ENCODE measurements at places on chromosomes 12 and 14.

- DNase-seq: no peak
Measured at GRCh38 chr12:27936196-27936595, 36.3 kb downstream of the PTHLH start.

DNA sequence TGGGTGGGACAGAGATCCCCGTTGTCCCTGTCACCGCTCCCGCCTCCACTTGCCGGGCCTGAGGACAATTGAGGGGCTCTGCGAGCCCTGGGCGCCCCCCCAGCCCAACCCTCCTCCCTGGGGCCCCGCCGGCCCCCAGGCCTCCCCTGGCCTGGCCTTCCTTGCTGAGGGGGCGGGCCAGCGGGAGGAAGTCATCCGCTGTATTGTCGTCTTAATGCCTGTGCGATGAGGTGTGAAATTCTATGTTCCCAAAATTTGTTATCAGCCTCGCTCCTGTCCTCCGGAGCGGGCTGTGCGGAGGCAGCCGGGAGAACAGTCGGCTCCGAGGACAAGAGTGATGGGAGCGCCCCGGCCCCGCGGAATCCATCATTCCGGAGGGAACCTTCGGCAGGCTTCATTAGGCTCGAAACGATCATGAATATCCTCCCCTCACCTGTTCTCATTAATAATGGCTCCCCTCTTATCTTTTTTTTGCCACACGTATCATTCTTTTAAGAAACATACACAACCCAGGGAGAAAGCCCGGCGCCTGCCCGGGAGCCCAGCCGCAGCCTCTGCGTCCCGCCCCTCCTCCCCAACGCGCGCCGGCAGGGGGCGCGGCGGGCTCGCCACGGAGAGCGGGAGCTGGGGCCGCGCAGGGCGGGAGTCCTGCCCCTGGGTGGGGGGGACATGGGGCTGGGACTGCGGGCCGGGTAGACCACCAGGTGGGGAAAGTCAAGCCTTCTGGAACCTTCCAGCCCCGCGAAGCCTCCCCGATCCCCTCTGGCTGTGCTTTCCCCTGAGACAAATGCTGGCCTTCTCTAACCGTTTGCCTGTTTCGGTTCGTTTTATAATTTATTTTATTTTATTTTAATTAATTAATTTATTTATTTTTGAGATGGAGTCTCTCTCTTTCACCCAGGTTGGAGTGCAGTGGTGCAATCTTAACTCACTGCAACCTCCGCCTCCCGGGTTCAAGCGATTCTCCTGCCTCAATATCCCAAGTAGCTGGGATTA, 17.1 kb upstream of the DLK1 start:
- no peak for DNase-seq

- DNase-seq: no peak
Measured at GRCh38 chr12:39692258-39692853, 72.8 kb upstream of the ABCD2 start.

GRCh38 chr14:100569734-100570286, 17.4 kb downstream of the BEGAIN start:
- no peak for DNase-seq

- DNase-seq: no peak
Measured at GRCh38 chr12:20798554-20798953, 12.0 kb upstream of the SLCO1B3 start.

GRCh38 chr12:112891093-112892024, 15.4 kb upstream of the OAS1 start:
- DNase-seq: no peak

DNA sequence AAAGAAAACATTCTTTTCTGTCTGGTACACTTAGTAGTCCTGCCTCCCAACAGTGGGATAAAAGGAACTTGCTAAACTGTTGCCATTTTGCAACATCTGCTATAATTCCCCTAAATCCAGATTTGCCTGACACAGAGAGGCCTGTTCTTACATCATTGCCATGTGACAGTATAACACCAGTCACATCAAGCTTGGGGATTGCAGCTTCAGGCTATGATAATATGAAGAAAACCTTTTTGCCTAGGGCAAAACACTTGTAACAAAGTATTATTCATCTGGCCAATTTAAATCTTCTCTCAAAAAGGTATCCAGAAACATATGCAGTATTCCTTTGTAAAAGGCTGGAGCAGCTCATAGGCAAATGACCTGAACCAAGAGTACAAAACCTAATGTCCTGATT, 80.9 kb upstream of the OTX2 start:
- DNase-seq: no peak

- DNase-seq: no peak
Measured at GRCh38 chr14:77204459-77204771, 22.8 kb downstream of the TMEM63C start.

GRCh38 chr12:18690653-18691052, 47.2 kb downstream of the PLCZ1 start:
- no peak for DNase-seq

GRCh38 chr12:127035011-127035879, 1231.7 kb upstream of the TMEM132C start:
- DNase-seq: no peak

GRCh38 chr14:77082356-77082755, 15.7 kb upstream of the CIPC start:
- DNase-seq: no peak

DNA sequence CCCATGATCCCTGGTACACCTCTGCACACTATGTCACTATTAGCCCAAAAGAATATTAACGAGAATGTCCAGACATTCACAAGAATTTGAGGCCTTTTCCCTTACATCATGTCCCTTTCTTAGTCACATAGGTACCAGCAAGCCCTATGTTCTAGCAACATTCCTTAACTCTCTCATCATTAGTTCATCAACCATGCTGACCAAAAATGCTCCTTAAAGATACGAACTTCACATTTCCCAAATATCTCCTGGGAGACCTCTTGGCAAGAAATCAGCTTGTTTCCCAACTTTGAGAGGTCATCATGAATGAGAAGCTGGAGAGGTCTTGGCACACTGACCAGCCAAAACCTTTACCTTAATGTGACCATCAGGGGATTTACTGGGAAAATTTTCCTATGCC, 4.6 kb downstream of the SALL2 start:
- no peak for DNase-seq

DNA sequence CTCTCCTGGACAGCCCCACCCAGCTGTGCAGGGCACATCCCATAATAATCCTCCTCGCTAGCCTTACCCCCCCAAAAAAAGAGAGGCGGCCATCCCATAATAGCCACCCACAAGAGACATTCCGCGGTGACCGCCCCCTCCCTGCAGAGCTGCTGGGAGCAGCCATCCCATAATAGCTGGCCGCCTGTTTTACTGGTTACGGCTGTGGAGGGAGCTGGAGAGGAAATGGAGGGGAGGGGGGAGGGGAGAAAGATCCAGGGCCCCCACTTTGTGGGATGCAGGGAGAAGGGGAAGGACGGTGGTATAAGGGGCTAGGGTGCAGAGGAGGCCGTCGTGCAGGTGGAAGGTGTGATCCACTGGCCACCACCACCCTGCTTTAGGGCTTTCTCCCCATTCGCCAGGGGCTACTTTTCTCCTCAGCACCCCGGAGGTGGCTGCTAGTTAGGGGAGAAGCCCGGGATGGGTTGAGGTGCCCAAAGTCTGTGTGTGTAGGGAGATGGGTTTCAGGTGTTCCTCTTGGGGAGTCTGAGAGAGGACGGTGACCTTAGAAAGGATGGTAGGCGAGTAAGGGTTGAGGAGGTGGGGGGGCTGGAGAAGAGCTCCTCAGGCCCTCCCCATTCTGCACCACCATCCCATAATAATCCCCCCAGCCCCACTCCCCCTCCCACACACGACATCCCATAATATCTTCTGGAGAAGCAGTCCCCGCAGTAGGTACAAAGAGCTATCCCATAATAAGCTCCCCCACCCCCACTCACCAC, 6.0 kb upstream of the CHD4 start:
- no peak for DNase-seq

- no peak for DNase-seq
Measured at GRCh38 chr12:48917857-48918537, 7.3 kb downstream of the FKBP11 start.

DNA sequence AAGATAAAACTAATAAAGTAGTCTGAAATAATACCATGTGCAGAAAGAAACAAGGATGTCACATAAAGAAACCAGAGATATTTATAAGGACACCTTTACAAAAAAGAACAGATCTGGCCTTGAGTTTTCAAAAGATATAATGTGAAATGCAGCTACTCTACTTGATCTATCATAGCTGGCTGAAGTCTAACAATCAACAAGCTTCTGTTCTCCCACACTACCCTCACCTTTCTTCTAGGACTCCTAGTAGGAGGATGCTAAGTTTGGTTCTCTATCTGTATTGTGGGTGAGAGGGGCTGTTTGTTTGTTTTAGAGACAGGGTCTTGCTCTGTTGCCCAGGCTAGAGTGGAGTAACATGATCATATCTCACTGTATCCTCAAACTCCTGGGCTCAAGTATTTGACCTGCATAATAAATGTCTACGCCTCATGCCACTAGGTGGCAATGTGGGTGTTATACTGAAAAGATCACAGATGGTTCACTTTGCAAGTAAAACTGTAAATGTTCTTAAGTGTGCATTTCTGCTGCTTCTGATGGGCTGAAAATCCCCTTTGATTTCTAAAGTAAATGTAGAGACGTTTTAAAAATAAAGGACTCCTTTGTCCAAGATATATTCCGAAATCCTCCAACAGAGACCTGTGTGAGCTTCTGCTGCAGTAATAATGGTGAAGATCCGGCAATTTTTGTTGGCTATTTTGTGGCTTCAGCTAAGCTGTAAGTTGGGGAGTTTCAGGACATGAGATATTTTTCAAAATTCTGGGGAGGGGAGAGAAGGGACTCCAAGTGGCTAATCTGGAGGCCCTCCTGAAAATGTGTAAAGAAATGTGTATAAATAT, 269.3 kb downstream of the DAD1 start:
- no peak for DNase-seq

GRCh38 chr12:20004952-20005351, 363.4 kb upstream of the PDE3A start:
- DNase-seq: no peak

DNA sequence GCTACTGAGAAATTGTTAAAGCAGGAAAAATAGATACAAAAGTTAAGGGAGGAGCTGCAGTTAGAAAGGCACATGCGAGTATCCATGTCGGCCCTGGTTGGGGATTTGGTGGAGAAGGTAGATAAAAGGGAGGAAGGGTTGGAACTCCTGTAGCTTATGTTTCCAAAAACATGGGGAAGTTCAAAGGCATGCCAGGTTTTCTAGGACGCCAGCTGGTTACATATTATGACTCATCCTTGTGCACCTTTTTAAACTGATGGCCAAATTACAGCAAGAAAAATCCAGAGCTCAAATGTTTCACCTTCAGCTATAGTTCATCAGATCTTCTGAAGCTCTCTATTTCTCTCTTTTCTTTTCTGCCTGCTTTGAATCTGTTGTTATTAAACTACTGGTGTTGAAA, 13.2 kb upstream of the MAP4K5 start:
- DNase-seq: no peak

GRCh38 chr12:12995088-12995487, 5.0 kb downstream of the HEBP1 start:
- no peak for DNase-seq

DNA sequence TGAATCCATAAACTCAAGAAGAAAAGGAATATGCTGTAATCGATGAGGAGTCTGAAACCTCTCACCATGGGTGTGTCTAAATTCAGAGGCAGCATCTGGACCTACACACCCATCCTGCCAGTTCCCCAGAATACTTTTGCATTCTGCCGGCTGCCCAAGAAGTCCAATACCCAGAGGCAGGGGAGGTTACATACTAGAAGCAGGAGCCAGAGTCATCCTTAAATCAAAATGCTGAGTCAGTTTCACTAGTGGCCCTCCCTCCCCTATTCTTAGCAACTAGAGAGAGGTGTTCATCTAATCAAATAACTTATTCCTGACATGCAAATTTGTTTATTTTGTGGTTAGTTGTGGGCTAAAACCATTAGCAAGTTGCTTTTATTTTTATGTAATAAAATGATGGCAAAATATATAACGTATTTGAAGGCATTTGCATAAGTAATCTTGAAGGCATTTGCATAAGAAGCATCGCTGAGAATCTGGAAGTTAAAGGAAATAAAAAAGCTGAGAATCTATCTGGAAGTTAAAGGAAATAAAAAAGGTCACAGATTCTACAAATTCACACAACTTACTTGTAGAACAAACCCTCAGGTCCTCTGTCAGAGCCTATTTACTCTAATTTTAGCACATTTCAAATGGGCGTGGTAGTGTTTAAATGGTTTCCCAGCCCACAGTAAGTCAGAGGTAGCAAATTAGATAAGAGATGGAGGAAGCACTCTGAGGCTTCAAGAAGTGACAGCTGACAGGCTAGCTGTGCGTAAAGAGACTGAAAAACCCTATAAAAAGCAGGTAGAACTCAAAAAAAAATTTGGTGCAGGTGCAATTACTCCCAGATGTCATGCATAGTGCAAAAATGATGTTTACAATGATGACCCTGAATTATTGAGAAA, 7.8 kb downstream of the BHLHE41 start:
- DNase-seq: no peak

DNA sequence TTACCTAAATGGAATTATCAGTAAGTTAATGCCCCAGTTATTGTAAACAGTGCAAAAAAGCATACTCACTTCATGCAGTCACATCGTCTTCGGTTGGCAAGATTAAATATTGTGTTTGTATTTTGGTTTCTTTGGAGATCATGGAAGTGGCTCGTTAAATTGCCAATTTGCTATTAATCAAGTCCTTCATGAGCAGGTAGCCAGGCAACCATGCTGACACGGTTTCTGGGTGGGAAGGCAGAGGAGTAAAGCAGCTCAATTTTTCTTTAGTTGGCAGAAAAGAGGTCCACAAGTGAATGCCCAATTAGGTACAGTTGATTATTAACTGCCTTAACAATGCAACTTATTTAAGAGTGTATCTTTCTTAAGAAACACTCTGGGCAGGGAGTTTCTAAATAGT, 43.9 kb downstream of the PPP4R3A start:
- no peak for DNase-seq

GRCh38 chr12:17278946-17279345, 673.0 kb upstream of the LMO3 start:
- DNase-seq: no peak

DNA sequence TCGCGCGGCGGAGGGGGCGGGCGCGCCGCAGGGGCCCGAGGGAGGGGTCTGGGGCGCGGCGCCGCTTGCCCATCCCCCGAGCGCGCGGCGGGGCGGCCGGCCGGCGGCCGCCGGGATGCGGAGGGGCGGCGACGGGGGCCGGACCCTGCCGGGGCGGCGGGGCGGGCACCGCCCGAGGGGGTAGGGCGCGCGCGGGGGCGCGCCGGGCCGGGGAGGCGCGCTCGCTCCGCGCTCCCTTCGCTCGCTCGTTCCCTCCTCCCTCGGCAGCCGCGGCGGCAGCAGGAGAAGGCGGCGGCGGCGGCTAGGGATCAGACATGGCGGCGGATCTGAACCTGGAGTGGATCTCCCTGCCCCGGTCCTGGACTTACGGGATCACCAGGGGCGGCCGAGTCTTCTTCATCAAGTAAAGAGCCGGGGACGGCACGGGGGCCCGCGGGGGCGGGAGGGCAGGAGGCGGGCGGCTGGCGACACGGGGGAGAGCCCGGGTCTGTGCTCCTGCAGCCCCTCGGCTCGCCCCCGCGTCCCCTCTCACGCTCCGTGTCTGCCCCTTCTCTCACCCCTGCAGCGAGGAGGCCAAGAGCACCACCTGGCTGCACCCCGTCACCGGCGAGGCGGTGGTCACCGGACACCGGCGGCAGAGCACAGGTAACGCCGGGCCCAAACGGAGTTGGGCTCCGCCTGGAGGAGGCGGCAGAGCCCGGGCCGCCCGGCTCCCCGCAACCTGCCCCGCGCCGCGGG, at the start of gene PLEKHA5:
PLEKHA5 (plus strand) TSS at position 248 of the 738 bp plus-strand sequence; CDS start at position 315, 67 bp downstream.
- DNase-seq: no peak
